ENCODE measurements at places on chromosomes 6 and 20.

DNA sequence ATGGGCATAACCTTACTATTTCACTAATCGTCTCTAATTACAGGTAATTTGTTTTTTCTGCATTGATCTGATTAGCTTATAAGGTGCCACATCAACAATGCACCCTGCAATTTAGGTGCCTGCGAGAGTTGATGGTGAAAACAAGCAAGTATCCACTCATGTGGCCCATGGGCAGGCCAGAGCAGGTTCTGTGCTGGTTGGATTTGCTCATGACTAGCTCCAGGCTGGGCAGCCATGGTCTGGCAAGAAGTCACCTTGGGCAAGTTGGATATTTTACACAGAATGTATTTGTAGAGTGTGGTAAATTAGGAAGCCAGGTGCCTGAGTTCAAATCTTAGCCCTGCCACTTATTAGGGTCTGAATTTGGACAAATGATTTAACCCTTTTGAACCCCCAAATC, 25.3 kb downstream of the RAB44 start:
- DNase-seq: no peak

DNA sequence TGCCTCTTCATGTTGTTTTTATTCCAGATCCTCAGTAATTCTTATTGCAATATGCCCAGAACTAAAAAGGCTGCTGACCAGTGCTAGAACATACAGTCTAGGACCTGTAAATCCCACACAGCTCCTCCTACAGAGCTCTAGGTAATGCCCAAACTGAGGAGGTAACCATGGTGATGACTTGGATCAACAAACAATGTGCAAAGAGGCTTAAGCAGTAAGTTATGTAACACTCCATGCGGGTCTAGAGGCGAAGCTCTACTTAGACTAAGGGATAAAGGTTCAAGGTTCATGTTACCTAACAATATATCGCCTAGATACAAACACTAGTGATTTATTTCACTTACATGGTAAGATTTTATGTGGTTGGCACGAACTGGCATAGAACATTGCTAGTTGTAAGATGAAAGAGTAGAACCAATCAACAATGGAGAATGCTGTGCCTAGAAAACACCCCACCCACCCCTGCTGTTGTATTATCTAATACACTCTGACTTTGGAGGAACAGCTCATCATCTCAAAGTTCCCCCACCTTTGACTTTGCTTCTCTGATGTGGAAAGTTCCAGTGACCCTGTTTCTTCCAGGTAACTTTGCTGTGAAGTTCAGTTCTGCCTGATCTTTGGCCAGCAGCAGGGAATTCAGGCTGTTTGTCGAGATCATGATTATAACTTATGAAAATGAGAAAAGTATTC, 242.4 kb downstream of the ALDH8A1 start:
- no peak for DNase-seq

DNA sequence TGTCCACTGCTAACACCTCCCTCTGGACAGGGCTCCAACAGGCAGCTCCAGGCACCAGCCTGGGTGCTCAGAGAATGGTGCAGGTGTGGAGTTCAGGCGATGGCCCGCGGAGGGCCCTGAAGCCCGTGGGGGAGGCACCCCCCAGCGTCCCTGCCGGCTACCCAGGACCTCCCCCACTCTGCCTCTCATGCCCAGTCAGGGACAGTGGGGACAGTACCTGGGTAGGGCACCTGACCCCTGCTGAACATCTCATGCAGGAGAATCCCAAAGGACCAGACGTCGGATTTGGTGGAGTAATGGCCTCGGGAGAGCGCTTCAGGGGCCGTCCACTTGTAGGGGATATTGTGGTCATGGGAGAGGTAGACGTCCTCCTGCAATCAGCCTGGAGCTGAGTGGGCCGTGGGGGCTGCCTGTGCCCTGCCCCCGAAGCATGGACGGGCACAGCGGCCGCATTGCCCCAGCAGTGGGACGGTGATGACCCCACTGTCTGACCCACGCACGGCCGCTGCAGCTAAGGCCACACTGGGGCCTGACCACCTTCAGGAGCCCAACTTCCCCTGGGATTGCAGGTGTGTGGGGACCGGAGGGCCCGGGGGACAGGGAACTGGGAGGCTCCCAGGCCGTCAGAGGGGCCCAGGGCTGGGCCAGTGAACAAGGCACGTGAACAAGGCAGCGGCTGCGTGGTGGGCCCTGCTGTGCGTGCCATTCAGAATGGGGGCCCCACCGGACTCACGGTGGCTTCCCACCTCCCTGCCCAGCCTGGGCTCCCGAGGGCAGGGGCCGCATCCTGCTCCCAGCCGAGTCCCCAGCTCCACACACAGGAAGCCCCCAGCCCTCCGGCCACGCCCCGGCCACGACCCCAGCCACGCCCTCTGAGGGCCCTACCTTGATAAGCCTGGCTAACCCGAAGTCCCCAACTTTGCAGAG, 7.1 kb downstream of the PTK6 start:
- DNase-seq: no peak

DNA sequence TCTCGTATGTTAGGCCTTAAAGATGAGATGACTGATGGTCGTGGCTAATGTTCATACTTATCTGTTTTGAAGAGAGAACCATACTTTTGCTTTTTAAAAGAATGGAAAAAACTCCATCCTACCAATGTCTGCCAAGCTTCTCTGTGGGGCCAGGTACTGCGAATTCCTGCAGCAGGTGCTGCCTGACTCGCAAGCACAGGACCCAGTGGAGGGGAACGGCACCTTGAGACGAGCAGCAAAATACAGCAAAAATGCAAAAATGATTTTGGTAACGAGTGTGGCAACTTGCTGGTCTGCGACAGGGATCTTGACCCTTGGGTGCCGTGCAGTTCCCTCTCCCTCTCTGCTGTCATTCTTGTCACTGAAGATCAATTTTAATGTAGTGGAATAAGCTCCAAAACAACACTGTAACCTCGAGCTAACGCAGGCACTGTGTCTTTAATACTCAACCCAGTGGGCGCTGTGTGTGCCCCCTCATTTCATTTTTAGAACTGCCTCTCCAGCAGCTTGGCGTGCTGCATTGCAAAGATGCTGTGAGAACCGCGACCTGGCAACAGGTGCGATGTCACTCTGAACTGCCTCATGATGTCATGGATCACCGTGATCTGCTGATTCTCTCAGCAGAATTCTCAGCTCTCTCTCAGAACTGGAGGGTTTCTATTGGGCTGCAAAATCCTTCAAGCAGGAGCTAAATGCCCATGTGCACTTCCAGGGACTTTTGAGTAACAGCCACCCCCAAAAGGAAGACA, 51.6 kb downstream of the RAMACL start:
- no peak for DNase-seq

DNA sequence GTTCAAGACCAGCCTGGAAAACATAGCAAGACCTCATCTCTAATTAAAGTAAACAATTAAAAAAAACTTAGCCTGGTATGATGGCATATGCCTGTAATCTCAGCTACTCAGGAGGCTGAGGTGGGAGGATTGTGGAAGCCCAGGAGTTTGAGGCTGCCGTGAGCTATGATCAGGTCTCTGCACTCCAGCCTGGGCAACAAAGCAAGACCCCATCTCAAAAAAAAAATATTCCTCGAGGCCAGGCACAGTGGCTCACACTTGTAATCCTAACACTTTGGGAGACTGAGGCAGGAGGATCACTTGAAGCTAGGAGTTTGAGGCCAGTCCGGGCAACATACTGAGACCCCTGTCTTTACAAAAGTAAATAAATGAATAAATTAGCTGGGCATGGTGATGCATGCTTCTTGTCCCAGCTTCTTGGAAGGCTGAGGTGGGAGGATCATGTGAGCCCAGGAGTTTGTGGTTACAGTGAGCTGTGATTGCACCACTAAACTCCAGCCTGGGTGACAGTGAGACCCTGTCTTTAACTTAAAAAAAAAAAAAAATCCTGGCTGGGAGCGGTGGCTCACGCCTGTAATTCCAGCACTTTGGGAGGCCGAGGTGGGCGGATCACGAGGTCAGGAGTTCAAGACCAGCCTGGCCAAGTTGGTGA, 9.3 kb upstream of the C2 start:
- no peak for DNase-seq

DNA sequence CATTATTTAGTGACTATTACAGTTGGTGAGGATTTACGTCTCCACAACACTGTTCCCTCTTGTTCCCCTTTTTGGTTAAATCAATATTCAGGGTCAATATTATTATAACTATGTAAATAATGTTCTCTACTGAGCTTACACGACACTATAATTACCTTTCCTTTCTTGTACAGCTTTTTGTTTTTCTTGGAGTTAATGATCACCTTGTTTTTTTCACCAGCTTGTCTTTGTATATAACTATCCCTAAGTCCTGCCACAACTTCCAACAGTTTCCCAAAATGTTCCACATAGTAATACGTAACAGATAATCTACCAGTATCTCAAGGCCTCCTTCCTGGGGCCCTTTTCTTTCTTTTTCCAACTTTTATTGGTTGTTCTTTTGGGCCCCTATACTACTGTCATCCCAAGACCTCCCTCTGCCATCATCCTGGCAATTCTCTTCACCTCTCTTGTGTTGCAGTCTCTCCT, 142.0 kb upstream of the SOX4 start:
- DNase-seq: no peak

GRCh38 chr6:129312880-129313279, 397.1 kb downstream of the ARHGAP18 start:
- DNase-seq: peak; percentile 59

DNA sequence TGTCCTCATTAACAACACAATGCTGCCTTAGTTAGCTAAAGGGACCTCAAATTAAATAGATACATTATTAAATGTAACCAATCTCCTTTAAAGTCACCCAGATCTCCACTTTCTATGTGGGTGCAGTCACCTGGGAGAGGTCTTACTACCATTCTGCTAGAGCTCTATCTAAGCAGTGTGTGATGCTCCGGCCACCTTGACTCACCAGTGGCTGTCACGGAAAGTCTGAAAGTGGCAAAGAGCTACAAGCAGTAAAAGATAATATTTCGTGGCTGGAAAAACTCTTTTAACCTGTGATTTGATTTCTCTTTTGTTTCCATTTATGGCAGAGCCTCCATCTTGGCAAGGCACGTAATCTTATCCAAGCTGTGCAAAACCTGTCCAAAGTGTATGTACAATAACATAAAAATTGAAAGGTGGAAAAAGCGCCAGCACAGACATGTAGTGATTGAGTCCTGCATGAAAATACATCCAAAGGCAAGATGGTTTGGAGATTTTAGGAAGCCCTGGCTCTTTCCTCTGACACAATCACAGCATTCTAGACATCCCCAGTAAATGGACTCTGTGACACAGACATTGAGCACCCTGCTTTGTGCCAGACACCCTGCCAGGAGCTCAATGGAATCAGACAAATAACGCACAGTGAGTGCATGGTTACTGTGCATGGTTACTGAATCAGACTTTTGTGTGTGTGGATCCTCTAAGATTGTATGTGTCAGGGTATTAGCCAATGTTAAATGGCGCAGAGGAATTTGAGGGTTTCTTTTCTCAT, 116.6 kb downstream of the ADAT2 start:
- DNase-seq: no peak

DNA sequence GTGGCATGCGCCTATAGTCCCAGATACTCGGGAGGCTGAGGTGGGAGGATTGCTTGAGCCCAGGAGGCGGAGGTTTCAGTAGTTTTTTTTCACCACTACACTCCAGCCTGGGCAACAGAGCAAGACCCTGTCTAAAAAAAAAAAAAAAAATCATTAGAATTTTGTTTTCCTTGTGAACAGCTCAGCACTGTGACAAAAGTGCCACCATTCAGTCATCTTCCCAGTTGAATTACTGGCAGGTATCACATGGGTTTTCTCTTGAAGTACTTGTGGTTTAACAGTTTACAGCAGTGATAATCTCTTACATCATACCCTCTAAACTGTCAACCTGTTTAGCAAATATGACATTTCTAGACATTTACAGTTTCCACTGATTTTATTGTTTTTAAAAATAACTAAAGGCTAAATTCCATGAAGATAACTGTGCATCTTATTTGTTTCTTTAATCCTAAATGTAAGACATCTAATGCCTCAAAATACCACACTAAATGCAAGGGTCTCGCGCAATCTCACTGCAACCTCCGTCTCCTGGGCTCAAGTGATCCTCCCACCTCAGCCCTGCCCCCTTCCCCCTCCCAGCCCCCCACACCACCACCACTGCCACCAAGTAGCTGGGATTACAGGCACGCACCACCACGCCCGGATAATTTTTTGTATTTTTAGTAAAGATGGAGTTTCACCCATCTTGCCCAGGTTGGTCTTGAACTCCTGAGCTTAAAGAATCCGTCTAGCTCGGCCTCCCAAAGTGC, 7.0 kb downstream of the TRPC4AP start:
- no peak for DNase-seq

- DNase-seq: no peak
These were observed 66.7 kb upstream of the NFATC2 start for GRCh38 chr20:51609251-51609650.

GRCh38 chr6:2491137-2491536, 245.7 kb upstream of the GMDS start:
- DNase-seq: no peak

GRCh38 chr20:18986146-18986830, 172.7 kb downstream of the SCP2D1 start:
- DNase-seq: no peak

GRCh38 chr6:76574746-76575145, 502.3 kb upstream of the IMPG1 start:
- DNase-seq: no peak

DNA sequence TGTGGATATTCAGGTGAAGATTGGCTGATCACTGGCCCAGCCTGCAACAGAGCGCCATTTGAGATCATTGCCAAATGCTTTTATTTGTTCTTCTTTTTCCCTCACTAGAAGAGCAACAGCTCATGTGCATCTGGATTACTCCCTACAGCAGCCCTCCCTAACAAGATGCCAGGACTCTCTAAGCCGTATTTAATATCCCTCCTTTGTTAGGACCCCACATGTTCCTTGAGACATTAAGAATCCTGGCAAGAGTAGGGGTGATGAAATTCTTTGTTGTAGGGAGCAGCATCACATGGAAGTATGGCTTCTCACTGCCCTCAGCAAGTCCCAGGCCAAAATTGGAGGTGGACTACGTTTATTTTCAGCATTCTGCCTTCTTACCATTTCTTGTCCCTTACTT, 167.8 kb downstream of the PAX1 start:
- DNase-seq: no peak

DNA sequence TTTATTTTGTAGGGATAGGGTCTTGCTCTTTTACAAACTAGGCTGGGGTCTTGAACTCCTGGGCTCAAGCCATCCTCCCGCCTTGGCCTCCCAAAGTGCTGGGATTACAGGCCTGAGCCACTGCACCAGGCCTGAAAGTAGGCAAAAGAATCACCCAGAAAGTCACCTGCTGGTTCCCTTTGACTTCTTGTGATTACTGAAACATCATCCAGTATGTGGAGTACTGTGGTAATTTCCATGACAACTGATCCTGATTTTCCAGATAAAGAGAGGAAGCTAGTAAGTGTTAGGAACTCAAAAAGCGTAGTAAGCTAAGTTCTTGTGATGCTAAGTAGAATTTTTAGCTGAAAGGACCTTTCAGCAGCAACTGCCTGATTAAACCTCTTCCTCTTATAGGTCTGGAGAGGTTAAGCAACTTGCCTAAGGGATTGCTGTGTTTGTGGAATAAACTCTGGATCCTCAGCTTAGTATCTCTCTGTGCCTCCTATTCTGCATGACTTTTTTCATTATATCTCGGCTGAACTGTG, 16.8 kb downstream of the RALY start:
- DNase-seq: no peak

GRCh38 chr20:36573103-36573797, at the start of gene TGIF2:
TSS of gene TGIF2 (plus strand) at chr20:36573597. CDS start at chr20:36578775, 5,178 bp downstream.
- DNase-seq: no peak

Data from GM04503 (cell line).